Cerebellar nuclear complex (tissue), 1 donor: ENCODE measurements at places on chromosomes 2 and 18.

GRCh38 chr2:54499661-54500060 is 43.5 kb downstream of the SPTBN1 start:
- no peak for DNase-seq

DNA sequence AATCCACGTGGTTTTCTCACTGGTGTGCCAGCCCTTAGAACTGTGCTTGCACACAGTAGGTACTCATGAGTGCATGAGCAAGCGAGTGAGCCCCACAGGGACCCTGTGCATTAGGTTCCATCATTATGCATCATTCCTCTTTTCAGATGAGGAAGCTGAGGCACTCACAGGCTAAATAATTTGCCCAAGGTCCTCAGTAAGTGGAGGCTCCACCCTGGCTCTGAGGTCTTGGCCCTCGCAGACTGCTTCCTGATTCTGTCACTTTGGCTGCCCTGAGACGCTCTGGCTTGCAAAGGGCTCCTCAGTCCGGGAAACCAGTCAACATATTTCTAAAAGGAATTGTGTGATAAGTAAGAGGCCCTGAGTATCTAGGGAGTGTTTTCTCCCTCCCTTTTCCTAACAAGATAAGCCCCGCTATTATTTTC is 71.7 kb downstream of the IL1R2 start:
- DNase-seq = no peak

DNA sequence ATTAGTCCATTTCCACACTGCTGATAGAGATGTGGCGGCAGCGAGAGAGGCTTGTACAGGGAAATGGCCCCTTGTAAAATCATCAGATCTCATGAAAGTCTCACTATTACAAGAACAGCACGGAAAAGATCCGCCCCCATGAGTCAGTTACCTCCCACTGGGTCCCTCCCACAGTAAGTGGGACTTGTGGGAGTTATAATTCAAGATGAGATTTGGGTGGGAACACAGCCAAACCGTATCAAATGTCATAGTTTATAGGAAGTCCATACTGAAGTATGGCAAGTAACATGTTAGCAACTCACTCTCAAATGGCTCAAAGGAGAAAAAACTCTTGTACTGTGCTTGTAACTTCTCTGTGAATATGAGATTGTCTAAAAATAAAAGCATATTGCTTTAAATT is 56.1 kb downstream of the FARP2 start:
- DNase-seq = no peak

- no peak for DNase-seq
Measured at GRCh38 chr2:128599700-128600099, 281.0 kb upstream of the HS6ST1 start.

- DNase-seq = no peak
Measured at GRCh38 chr2:204722691-204723090, 177.4 kb downstream of the PARD3B start.

DNA sequence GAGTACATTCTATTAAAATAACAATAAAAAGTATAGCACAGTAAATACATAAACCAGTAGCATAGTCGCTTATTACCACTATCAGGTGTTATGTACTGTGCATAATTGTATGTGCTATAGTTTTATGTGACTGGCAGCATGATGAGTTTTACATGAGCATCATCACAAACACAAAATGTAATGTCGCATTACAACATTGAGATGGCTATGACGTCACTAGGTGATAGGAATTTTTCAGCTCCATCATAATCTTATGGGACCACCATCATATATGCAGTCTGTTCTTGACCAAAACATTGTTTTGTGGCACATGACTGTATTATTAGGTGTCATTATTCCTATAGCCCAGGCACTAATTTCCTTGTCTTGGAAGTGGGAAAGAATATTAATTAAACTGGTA is 48.6 kb downstream of the ZDBF2 start:
- no peak for DNase-seq

GRCh38 chr2:21486445-21486844 is 362.7 kb downstream of the TDRD15 start:
- DNase-seq = no peak

DNA sequence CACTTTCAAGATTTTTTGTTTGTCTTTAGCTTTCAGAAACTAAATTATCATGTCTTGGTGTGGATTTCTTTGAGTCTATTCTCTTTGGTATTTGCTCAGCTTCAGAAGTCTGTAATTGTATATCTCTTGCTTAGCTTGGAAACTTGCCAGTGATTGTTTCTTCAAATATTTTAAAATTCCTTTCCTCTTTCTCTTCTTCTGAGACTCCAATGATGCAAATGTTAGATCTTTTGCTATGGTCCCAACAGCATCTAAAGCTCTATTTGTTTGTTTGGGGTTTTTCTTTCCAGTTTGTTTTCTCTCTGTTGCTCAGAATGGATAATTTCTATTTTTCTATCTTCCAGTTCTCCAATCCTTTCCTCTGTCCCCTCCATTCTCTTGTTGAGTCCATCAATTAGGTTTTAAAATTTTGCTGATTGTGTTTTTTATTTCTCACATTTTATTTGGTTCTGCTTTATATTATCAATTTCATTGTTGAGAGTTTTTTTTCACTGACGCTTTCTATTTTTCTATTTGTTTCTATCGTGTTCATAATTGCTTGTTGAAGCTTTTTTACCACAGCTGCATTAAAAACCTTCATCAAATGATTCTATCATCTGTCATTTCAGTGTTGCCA is 81.5 kb upstream of the DAPL1 start:
- no peak for DNase-seq

DNA sequence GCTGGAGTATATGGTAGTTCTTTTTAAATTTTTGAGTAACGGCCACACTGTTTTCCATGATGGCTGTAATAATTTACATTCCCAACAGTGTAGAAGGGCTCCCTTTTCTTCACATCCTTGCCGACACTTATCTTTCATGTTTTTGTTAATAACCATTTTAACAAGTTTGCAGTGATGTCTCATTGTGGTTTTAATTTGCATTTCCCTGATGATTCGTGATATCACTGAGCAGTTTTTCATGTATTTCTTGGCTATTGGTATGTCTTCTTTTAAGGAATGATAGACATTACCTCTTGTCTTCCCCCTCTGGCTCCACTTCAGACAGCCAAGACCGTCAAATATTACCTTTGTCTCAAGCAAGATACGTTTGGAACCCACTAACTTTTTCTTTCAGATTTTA is 371.1 kb upstream of the NRP2 start:
- no peak for DNase-seq

DNA sequence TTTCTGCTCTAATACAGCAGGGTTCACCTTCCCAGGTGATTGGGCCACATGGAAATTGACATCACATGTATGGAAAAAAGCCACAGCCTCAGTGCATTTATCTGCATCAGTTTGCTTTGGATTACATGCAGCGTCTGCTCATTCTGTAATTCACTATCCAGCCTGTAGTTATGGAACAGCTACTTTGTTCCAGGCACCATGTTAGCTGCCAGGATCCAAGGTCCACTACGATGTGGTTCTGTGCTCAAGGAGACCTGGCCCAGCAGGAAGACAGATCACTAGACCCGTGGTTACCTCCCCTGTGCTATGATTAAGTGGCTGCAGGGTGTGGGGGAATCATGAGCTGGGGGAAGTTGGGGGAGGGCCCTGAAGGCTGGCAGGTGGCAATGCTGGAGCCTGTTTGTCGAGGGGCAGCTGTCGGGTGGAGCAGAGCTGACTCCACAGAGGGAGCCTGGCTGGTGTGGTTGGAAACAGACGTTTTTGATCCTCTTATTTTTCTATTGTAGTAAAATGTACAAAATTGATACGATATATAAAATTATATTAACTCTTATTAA is 58.6 kb downstream of the TSHZ1 start:
- no peak for DNase-seq

DNA sequence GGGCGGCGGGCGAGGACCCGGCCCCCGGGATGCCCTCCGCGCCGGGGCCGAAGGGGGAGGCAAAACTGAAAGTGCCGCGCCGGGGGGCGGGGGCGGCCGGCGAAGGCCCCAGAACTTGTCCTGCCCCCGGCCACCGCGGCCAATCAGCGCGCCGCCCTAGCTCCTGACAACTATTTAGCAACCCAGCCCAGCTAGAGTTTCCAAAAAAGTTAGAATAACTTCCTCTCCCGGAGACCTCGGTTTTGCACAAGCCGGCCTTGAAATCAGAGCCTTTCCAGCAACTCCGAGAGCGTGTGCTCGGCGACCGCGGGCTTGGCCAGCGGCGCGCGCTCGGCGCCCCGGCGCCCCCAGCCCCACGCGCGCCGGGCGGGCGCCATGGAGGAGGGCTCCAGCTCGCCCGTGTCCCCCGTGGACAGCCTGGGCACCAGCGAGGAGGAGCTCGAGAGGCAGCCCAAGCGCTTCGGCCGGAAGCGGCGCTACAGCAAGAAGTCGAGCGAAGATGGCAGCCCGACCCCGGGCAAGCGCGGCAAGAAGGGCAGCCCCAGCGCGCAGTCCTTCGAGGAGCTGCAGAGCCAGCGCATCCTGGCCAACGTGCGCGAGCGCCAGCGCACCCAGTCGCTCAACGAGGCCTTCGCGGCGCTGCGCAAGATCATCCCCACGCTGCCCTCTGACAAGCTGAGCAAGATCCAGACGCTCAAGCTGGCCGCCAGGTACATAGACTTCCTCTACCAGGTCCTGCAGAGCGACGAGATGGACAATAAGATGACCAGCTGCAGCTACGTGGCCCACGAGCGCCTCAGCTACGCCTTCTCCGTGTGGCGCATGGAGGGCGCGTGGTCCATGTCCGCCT is at the start of gene TWIST2:
Gene TWIST2, plus strand, starts transcription at position 245 of the 850 bp plus-strand sequence. Its CDS starts 131 bp downstream, at position 376.
- DNase-seq = no peak

DNA sequence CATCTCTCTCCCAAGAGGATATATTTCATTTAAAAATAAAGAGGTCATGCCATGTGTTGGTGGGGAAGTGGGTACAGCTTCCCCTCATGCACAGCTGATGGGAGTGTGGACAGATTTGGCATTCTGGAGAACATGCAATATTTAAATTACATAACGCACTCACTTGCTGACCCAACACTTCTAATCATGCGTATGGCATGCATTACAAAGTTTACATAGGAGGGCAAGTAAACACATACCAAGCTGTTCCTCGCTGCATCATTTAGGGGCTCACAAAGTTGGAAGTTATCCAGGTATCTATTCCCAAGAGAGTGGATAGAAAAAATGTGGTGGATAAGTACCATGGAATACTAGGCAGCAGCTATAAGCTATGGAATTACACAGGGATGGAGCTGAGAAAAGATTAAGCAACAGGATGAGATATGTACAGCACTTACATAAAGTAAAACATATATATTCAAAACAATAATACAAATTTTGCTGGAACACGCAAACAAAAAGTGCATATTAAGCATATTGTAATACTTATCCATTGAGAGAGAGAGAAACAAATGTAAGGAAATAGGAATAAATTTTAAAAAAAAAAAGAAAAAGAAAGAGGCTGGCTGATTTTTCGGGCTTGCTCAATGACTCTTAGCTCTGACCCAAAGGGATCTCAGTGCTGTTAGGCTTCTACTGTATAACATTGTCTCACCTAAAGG is 11.0 kb downstream of the CYP1B1 start:
- no peak for DNase-seq

GRCh38 chr2:10584242-10584753 is 105.5 kb downstream of the NOL10 start:
- no peak for DNase-seq

GRCh38 chr18:47265197-47265596 is 13.7 kb upstream of the SKOR2 start:
- no peak for DNase-seq

- DNase-seq = no peak
Measured at GRCh38 chr2:102618452-102619413, 620 bp upstream of the SLC9A2 start.

DNA sequence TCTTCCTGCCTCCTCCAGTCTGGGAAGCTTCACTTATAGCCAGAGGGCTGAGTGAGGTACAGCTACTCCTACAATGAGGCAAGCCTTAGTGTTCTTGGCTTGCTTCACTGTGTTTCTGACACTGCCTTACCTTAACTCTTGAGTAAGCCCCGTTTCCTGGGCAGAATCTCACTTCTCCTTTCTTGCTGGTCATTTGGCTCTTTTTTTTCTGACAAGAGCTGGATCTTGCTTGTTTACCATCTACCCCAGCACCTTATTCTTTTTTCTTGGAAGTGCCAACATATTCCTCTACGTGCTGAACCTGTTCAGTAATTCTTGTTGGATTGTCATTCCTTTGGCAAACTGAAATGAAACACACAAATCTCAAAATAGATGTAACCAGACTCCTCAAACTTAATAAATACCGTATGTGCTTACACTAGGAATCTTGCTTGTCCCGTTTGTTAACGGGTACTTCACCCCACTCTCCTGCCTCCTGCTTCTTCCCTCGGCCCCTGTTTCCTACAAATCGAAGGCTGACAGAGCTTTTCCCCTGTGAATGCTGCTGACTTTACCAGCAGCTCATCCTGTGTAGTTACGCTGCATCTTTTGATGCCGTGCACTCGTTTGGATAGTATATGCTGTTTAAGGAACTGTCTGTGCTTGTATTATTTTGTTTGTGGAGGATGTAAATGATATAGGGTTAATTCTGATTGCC is 132.2 kb downstream of the FMNL2 start:
- no peak for DNase-seq

- DNase-seq = no peak
Measured at GRCh38 chr2:101291973-101292372, 16.5 kb downstream of the RNF149 start.

- DNase-seq = no peak
Measured at GRCh38 chr2:199727306-199727705, 123.7 kb downstream of the FTCDNL1 start.

GRCh38 chr2:15943378-15944280 is 3.3 kb downstream of the MYCN start:
- no peak for DNase-seq

DNA sequence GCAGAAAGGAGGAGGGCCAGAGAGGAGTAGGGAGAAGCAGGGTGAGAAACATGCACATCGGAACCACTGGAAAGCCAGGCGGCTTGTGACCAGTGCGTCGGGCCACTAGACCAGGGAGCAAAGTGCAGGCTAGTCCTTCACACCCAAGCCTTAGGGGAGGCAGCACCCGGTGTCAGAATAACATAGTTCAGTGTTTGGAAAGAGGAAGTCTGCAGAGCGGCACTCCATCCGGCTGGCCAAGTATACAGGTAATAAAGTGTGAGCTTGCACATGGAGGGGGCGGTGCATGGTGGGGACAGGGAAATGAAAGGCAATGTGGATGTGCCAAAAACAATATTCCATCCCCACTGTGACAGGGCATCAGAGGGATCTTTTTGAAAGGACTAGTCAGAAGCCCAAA is 69.7 kb downstream of the ZNF521 start:
- no peak for DNase-seq

- no peak for DNase-seq
Measured at GRCh38 chr18:37669991-37670534, 104.5 kb upstream of the CELF4 start.

DNA sequence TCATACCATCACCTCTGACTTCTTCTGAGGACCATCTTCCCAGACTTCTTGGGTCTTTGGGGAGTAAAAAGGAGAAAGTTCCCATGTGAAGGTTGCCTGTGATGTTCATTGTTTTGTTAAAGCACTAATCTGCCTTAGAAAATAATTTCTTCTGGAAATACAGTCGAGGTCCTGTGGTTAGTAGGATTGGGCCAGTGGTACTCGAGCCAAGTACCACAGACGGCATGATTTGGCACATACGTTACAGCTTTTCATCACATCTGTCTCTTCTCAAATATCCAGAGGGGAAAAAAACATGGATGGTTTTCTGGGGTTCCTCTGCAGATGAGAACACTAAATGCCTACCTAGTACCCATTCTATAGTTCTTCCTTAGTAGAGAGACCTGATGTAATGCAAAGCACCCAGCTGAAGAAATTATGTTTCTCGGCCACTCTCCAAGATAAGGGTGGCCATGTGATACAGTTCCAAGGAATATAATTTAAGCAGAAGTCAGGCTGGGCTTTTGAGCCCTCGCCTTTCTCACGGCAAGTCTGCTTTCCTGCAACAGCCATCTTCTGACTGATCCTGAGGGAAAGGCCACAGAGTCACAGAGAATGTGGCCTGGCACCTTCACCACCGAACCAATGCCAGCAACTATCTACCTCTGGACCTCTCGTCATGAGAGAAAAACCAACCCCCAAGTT is 161.0 kb downstream of the RNF152 start:
- DNase-seq = no peak
